ENCODE measurements at places on chromosomes 4 and X.

GRCh38 chrX:23202326-23202725 lies 132.3 kb upstream of the PTCHD1 start:
- DNase-seq, result no peak

DNA sequence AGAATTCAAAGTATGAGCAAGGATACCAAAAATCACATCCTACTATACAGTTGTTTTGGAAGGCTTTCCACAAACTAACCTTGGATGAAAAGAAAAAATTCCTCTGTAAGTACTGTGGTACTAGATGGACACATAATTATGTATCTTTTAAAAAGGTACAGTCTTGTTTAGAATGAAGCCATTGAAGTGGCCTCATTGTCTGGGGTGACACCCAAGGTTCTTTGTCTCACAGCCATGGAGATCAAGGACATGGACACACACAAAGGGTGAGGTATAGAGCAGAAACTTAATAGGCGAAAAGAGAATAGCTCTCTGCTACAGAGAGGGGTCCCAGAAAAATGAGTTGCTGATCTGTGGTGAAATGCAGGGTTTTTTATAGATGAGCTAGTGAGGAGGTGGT lies 16.8 kb upstream of the HERC5 start:
- DNase-seq, result no peak

- DNase-seq, result no peak
Observed at GRCh38 chr4:113289766-113290165, 240.3 kb downstream of the ANK2 start.

GRCh38 chr4:23337292-23337691 lies 552.6 kb downstream of the PPARGC1A start:
- no peak for DNase-seq

DNA sequence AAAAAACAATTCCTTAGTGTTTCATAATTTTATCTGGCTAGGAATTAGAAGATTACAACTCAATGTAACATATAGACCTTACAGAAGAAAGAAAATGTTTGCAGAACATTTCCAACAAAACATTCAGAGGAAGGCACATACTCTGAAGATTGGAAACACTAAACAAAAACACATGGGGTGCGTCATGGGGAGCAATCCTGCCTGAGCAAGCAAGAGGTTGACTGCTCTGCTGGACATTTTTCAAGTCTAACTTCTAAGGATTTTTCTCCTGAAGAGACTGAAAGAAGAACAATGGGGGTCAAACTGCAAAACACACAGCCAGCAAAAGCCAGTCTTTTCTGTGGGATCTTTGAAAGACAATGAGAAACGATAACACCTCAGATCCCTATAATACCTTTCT lies 182.8 kb downstream of the GUCY2F start:
- no peak for DNase-seq

GRCh38 chrX:7127056-7127455 lies 20.5 kb upstream of the STS start:
- DNase-seq, result no peak

GRCh38 chr4:47367761-47368160 lies 95.7 kb downstream of the COMMD8 start:
- DNase-seq, result no peak

- no peak for DNase-seq
Observed at GRCh38 chr4:37792241-37792640, 34.2 kb upstream of the PGM2 start.

GRCh38 chr4:157291071-157291470 lies 70.5 kb downstream of the GRIA2 start:
- no peak for DNase-seq

DNA sequence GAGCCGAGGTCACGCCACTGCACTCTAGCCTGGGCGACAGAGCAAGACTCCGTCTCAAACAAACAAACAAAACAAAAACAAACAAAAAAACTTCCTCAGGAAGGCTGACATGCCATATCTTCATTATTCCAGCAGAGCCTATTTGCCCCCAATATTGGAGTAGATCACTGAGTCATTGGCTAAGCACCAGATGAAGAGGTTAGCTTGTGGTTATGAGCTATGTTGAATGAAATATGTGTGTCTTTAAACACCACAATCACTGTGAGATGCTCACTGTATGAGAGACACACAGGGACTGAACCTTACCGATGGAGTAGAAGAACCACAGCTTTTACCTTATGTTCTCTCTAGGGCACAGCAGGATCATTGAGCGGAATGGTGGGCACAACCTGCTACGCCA lies 122.1 kb upstream of the EOLA2 start:
- no peak for DNase-seq

DNA sequence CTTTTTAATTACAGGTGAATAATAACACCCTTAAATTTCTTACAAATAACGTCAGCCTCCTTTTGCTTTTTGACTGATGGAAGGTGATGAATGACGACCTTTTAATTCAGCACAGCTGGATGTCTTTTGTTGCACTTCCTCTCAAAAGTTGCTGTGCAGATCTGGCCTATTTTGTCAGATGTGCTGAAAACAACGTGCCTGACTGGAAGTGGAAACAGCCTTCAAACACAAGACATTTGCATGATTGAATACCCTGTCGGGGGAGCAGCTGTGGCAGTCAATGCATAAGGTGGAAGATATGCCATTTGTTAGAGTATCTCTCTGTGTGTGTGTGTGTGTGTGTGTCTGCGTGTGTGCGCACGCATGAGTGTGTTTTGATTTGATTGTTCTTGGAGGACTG lies 579.7 kb downstream of the SPRY1 start:
- peak; percentile 26 for DNase-seq

DNA sequence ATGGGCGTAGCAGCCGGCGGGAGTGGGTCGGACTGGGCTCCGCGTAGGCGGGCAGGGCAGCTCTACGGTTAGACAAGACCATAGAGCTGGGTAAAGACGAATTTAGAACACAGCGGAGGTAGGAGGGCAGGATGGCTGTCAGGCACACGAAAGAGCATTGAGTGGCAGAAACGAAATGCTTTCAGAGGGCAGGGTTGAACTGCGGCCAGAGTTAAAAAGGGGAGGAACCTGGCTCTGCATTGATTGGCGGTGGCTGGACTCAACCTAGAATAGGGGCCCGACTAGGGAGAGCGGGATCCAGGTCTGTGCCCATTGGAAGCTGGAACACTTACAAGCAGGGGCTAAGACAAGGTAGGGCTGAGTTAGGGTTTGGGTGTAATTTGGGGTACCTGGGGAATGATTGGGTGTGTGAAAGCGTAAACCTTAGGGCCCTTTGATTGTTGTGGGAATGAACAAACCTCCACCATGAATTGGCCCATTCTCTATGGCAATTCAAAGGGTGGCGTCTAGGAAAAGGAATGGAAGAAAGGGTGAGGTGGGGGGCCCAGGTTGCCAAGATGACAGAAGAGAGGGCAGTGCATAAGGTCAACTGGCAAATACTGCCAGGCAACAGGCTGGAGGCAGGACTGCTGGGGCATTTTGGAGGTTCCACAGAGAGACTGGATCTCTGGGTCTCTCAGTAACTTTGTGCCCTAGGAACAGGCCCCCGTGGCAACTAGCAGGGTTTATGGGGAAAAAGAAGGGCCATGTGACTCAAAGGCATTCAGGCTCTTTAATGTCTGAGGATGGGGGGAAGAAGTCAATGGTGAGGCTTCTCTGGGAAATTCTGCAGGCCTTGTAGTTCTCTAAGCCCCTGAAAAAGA lies 911 bp upstream of the ELK1 start:
- DNase-seq, result no peak
